ENCODE measurements at places on chromosomes 4 and X.

DNA sequence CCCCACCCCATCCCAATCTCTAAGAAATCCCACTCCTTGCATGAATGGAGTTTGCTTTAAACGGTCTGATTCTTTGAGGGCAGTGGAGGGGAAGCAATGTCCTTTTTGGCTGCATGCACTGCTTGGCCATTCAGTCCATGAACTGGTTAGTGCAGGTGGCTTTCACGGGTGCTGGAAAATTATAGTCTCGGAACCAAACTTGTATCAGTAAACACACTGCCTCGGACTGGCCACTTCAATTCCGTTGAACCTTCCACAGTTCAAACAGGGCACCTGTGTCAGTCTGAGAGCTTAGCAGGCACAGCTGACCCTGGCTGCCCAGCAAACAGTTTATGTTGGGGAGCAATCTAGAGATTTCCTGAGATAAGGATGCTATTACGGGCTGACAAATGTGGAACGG, 255.6 kb downstream of the DHX15 start:
- DNase-seq = no peak

- no peak for DNase-seq
Measured at GRCh38 chrX:43657671-43658070, 1.6 kb downstream of the MAOA start.

- no peak for DNase-seq
Measured at GRCh38 chr4:1075809-1076699, 37.3 kb downstream of the RNF212 start.

- peak; percentile 84 for DNase-seq
Measured at GRCh38 chr4:110510277-110510676, 34.3 kb downstream of the ENPEP start.

DNA sequence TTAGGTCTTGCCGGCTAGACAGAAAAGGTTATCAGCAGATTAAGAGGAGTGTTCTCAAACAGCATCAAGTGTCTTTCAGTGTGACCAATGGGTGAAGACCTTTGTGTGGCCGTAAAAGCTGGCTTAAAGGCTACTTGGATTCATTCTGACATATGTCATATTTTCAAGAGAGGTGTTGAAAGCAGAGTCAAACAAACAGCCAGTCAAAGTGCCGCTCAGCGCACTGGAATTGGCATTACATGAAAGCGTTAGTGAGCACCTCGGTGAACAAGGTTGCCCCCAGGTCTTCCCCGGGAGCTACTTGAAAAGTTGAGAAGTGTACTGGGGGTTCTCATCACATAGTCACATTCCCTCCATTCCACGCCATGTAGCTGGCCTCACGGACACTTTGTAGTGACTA, 148.9 kb downstream of the SOX3 start:
- DNase-seq = no peak

GRCh38 chr4:60637976-60638375, 562.1 kb upstream of the ADGRL3 start:
- DNase-seq = no peak

Data from small intestine (tissue), 16 donors.